M059J (cell line): ENCODE measurements at places on chromosomes 3 and 15.

DNA sequence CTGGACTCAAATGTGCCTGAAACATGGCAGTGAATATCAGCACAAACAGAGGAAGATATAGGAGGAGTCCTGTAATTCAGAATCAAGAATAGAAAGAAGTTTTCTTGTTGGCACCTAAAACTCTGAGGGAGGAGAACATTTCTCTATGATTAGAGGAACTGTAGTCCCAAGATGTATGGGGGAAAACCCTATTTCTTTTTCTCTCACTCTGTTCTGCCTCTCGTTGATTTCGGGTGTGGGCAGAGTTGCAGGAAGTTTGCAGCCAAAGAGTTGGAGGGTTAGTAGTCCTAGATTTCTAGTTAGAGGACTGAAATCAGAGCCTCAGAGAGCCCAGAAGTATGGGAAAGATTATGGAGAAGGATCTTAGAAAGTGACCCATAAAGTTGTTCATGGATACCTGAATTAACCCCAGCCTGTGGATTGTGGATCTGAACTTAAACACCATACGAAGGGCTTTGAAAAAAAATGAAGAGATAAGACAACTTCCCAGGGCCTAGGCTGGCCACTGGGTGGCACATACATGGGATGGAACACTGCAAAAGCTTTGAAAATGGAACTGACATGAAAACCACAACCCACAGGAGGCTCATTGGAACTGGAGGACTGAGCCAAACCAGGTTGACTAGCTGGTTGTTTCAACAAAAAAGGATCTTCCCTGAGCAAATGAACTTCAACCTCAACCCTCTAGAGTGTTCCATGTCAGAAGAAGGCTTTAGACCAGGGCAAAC is 34.6 kb downstream of the FMN1 start:
- DNase-seq = peak; percentile 52

DNA sequence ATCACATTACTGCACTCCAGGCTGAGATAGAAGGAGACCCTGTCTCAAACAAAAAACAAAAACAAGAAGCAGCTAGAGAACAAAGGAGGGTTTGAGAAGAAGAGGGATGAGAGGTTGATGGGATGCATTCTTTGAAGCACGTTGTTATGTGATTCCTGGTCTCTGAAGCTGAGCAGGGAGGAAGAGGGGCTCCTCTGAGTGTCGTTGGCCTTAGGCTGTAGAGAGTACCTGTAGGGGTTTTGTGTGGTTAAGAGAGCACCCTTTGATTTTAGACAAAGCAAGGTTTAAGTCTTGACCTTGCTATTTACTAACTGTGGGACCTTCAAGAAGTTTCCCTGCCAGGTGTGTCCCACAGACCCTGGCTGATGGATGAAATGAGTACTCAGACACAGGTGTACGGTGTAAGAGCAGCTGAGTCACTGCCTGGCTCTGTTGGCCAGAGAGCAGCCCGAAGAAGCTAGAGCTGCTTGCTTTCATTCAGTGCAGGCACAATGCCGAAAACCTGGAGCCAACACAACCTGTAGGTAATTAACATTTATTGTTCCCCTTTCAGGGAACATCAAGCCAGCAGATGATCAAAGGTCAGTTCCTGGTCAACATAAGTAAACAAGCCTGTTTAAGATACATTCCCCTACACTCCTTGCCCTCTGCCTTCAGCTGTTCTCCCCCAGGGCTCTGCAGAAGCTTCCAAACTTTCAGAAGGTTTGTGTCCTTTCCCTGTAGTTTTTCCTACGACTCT is 67.2 kb downstream of the LRRK1 start:
- peak; percentile 25 for DNase-seq

GRCh38 chr15:90009301-90010022 is 8.3 kb downstream of the ZNF710 start:
- DNase-seq = no peak

DNA sequence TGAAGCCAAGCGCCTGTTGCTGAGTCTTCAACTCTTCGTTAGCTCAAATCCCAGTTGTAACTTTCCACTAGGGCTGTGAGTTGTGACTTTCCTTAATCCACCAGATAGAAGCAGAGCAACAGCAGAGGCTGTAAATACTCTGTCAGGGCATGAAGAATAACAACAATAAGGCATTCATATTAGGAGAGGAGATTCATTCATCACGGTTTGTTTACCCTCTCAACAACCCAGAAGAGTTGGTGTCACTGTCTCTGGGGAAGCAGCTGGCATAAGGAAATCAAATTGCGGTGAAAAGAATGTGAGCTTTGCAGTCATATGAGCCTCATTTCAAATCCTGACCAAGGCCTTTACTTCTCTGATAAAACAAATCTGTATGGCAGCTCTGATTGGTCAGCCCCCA is 184.8 kb downstream of the SHQ1 start:
- DNase-seq = peak; percentile 26

DNA sequence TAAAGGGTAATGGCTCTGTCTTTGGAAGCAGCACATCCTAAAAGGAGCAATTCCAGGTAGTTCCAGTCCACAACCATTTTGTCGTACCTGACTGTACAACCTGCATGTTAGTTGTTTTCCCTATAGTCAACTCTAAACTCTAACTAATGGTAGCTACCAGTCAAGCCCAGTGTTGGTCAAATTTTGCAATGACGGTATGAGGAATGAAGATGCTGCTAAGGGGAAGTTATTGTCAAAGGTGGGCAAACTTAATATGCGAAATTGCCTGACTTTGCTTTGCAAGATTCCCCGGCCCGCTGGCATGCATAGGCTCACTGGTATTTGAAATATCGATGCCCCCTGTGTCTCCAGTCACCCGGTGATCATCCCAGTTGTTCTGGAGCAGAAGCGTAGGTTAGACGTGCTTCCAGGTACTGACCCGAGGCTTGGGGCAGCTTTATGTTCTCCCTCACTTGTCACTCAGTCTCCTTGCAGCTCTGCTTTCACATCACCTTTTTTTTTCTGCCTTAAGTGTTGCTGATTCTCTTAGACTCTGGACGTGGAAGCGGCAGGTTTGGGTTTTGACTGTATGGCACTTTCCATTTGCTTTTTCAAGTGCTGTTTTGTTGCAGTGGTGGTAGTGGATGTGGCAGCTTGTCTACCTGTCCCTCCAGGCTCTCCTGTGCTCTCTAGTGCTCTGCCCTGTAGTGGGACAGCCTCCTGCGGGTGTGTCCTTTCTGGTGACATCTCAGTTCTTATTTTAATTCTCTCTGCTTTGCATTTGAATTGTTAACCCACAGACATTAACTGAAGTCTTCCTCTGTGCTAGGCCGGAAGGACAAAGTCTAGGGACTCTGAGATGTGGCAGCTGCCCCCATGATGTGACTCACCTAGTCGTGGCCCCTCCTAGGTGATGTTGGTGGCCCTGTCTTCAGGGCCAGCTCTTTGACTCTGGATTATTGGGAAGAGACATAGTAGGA is 95.8 kb upstream of the UMPS start:
- no peak for DNase-seq

DNA sequence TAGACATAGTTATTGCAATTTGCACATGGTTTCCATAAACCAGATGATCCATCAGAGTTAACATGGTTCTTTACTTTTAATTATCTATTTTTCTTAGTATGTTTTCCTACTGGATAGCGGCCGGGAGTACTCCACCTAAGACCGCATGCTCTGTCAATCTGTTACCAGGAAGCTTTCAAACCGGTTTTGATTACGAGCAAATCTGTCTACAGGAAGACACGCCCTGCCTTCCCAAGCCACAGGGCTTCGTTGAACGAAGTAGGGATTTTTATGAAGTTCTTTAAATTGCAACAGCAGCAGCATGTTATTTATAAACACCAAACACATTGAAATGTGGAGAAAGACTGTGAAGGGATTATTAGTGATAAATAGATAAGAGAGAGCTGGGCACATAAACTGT is 283.3 kb upstream of the ROBO2 start:
- no peak for DNase-seq

DNA sequence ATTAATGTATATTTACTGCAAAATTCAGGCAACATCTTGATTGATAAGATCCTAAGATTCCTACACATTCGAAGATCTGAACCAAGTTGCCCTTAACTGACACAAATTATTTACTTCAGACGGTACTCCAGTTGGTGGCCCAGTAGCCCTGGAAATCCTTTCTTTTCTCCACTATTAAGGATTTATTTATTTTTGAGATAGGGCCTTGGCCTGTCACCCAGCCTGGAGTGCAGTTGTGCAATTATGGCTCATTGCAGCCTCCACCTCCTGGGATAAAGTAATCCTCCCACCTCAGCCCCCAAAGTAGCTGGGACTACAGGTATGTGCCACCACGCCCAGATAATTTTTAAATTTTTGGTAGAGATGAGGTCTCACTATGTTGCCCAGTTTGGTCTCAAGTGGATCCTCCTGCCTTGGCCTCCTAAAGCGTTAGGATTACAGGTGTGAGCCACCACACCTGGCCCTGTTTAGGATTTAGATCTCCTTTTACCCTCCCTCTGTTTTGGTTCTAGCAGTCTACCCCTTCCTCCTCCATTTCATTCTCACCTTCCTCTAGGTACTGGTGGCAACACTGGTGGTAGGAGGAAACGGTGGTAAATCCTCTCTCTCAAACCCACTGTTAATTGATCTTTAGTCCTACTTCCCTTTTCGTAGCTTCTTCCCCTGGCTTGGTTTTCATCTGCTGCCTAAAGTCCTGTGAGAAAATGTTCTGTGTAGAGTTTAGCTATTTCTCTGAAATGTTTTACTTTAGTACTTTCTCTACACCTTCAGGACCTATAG is 12.7 kb upstream of the ZNF609 start:
- no peak for DNase-seq

DNA sequence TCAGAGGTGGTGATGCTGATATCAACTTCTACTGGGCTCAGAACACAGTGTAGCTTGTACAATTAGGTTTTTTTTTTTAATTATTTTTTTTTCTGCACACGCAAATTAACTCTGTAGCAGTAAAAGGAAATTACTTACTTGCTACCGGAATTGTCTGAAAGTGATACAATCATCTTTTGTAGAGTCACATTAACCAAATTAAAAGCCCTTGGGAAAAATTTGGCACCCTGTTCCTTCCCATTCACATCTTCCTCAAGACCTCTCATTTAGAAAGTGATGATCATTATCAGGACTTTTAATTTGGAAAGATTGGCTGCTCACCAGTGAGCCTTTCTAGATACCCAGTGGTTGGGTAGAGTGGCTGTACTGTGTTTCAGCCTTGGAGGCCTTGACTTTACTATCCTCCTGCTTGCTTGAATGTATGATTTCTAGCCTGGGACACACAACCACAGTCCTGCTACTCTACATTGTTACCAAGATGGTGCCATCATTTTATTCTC is 158.3 kb downstream of the ECT2 start:
- DNase-seq = no peak

DNA sequence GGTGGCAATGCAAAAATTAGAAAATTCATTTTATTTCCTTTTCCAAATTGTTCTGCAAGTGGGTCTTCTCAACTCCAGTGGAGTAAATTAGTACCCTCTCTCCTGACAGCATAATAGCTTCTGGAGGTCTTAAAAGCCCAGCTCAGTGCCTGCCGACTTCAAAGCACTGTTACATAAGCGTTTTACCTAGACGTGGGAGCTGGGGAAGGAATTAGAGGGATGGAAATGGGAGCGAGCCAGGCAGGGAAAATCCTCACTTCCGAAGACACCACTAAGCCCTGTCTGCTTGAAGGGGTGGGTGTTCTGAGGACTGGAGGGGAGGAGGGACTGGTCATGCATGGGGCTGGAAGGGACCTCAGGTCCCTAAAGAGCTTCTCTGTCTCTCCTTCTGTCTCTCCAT is 77.2 kb upstream of the SLC6A1 start:
- no peak for DNase-seq

GRCh38 chr3:112132975-112133448 is at the start of gene GCSAM:
TSS of gene GCSAM (minus strand) at chr3:112133248. CDS start at chr3:112133120, 128 bp downstream.
- no peak for DNase-seq

- DNase-seq = no peak
These were observed 39.0 kb downstream of the CFAP100 start for GRCh38 chr3:126433496-126434263.

DNA sequence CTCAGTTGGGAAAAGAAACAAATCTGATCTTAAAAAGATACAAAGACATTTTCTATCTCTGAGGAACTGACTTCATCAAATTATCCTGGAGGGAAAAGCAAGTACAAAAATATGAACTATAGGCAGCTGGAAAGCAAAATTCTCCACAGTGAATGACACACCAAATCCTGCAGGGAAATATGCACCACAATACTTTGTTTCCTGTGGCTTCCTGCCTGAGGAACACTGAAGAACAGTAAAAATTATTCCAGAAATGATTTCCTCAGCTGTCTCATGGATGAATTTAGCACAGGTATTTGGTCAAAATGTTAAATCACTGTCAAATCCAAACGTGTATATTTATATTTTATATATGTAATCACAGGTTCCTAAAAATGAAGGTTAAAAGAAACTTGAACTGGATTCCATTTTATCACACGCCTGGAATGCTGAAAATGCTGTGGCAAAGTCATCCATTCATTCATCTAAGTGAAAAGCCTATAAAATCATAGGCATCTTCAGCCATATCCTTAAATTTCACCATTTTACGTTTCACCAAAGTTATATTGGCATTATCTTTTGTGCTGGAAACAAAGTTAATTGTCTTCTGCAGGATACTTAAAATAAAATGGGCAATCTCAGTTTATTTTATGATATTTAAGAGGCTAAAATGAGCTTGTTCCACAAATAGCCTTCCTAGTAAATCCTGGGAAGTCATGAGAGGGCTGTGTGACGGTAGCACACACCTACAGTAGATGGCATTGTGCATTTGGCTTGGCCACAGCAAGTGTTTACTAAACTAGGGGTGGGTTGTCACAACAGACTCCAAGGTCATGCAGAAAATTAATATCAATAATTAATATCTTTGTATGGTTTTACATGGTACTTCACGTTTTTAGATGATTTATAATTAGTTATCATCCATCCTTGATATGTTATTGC is 19.3 kb upstream of the TSC22D2 start:
- no peak for DNase-seq

DNA sequence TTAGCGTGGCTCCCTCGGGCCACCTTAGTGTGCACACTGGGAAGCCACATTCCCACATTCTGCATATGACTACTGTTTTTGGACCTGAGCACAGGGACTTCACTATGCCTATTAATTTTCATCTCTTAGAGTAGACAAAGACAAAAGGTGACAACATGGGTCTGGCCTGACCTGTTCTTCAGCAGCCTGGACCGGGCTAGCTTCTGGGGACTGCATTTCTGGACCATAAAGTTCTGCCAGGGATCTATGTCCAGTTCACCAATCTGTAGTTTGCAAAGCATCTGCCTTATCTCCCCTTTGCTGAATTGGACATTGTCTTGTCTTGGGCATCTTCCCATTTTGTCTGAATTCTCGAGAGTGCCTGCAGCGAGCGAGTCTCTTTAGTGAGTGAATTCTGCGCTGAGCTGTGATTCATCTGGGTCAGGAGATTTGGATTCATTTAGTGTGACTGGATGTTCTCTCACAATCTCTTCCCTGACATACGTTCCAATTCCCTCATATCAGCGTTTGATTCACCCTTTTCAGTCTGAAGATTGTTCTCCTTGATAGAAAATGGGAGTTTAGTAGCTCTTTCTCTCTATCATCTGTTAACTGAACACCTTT is 112.2 kb upstream of the PLXNA1 start:
- DNase-seq = no peak

- peak; percentile 98 for DNase-seq
These were observed 121.0 kb downstream of the GREM1 start for GRCh38 chr15:32838820-32839219.

DNA sequence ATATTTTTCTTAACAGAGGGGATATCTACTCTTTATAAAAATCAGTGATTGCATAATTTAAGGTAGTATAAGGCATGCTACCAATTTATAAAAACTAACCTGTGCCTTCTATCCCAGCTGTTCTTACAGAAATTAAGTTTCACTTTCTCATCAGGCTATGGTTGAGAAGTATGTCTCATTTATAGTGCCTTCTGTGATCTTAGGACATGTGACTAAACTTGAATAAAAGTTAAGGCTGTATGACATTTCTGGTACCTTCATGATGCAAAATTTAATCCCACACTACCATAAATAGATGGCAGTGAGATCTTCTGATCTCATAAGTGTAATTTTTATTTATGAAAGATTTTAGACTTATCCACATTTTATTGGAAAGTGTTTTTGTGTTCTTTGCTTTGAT is 12.6 kb downstream of the TIPARP start:
- DNase-seq = no peak
